ENCODE measurements at places on chromosomes 4 and X.

GRCh38 chr4:184472614-184473498 lies 1.5 kb downstream of the IRF2 start:
- peak; percentile 89 for DNase-seq

GRCh38 chrX:153439977-153440376 lies 5.9 kb downstream of the TREX2 start:
- no peak for DNase-seq

DNA sequence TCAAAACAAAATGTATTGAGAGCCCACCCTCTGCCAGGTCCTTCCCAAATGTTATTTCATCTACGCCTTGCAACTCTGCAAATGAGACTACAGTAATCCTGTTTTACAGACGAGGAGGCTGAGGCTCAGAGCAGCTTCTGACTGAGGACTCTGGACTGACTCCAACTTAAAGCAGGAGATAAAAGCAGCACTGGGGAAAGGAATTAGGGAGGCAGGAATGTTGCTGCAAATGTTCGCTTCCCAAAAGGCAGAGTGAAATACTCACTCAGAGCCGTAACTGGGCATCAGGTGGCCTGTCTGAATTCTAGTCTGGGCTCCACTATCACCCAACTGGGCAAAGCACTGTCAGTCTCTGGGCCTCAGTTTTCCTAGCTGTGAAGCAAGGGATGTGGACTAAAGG lies 94.7 kb upstream of the SRD5A3 start:
- DNase-seq = no peak

DNA sequence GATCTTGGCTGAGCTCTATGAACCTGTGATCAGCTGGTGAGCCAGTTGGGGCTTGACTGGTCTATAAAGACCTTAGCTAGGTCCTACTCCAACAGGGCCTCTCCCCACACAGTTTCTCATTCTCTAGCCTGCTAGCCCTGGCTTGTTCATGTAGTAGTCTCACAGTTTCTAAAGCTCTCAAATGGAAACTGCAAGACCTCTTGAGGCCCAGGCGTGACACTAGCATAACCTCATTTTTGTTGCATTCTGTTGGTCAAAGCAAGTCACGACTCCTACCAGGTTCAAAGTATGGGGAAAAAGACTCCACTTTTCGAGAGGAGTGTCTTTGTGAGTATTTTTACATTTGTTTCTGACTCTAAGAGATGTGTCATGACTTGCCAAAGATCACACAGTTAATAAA lies 50.9 kb downstream of the CEP44 start:
- DNase-seq = no peak

DNA sequence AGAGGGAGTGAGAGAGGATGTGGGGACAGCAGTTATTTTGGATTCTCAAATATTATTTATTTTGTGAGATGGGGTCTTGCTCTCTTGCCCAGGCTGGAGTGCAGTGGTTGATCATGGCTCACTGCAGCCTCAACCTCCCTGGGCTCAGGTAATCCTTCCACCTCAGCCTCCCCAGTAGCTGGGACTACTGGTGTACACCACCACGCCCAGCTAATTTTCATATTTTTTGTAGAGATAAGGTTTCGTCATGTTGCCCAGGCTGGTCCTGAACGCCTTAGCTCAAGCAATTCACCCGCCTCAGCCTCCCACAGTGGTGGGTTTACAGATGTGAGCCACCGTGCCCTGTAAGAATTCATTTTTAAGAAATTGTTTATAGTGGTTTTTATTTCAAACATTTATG lies 61.2 kb downstream of the FHDC1 start:
- DNase-seq = no peak

DNA sequence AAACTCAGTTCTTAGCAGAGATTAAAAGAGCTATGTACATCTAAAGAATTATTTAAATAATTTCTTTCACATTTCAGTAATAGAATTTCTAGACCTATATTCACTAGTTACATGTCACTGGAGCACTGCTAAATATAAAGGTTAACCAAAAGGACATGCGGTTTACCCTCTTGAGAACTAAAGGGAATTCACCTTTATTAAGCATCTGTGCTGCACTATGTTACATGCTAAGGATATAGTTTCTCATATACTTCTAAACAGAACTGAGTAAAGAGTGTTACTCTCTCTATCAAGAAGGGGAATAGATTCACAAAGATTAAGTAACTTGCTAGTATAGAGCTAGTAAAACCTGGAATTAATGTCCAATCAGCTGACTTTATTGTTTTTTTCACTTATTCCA lies 7.6 kb downstream of the SPIN3 start:
- DNase-seq = no peak

GRCh38 chrX:103464072-103464773 lies 55.1 kb downstream of the RAB40A start:
- peak; percentile 31 for DNase-seq

GRCh38 chr4:81498046-81498445 lies 26.3 kb upstream of the RASGEF1B start:
- DNase-seq = no peak

- DNase-seq = no peak
Observed at GRCh38 chr4:171017593-171017992, 795.6 kb upstream of the GALNTL6 start.

GRCh38 chr4:46196086-46196485 lies 72.2 kb upstream of the GABRG1 start:
- no peak for DNase-seq

DNA sequence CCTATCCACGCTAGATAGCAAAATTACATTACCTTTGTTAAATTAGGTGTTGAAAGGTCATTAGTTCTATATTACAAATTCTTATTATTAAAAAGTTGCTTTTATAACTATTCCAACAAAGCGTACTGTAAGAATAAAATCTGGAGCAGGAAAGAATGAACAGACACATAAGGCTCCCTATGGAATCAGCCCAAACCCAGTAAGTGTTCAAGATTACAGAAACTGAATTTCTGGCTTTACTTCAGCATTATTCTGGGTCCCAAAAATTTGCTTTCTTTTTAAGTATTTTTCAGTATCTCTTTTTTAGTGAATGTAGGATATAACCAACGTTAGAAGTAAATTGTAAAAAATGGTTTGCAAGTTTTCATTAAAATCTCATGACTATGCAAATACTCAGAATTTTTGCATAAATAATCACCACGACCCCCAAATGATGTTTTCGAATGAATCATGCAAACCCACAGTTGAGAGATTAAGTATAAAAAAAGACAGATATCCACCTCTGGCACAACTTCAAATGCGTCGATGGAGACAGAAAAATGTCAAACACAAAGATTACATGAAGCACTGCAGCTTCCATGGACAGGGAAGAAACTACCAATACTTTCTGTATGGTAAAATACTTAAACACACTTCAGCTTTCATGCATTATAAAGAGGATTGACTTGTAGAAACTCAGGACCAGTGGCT lies 238.5 kb downstream of the RASL11B start:
- no peak for DNase-seq

- no peak for DNase-seq
Observed at GRCh38 chrX:14032406-14032805, 2.7 kb upstream of the GEMIN8 start.

- DNase-seq = no peak
Observed at GRCh38 chr4:183873409-183874185, 31.5 kb upstream of the STOX2 start.

- no peak for DNase-seq
Observed at GRCh38 chr4:38071801-38072431, 111.7 kb downstream of the PTTG2 start.

DNA sequence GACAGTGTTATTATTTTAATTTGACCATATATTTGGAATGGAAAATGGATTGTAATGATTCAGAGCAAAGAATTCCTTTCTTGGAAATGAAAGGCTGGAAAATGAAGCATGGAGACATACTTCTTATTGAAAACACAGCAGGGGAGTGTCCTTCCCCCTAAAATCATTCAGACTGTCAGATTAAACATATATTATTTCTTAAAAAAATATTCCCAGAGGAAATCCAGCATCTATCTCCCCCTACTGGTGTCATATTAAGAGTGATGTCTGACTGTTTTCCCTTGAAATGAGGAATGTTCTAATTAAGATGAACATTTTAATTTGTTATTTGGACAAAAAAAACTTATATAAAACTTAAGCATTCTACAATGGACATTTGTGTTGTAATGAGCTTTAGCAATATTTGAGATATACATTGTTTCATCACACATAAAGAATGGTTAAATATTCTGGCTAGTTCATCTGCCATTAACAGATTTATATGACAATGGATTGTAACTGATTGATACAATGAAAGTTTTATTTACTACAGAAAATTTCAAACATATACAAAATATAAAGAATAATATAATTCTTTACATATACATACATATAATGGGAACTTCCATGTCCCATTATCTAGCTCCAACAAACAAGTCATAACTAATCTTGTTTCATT lies 264.6 kb downstream of the SPRY1 start:
- no peak for DNase-seq

DNA sequence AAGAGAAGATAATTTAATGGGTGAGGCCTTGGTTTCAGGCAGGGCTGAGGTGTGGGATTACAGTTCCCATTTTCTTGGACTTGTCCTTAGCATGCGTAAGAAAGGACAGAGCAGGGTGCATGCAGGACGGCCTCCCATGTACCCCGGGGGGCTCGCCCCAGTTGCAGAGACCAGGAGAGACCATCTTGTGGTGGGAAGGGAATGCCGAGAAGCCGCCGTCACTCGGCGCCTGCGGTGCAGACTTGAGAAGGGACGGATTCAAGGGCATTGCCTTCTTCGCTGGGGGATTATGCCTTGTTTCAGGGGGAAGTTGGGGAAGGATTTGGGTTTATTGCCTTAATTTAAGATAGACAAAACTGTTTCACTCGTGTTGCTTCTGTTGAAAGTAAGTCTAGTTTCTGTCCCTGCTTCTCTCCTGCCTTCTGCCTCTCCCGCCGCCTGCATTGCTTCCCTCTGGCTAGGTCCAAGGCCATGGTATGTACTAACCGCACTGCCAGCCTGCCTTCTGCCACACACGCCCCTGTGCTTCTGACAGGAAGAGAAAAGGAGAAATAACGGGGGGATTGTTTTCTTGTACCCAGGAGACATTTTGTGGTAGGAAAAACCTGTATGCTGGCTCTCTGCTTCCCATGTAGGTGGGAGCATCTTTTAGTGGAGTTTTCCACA lies 175.9 kb downstream of the DCLK2 start:
- no peak for DNase-seq

DNA sequence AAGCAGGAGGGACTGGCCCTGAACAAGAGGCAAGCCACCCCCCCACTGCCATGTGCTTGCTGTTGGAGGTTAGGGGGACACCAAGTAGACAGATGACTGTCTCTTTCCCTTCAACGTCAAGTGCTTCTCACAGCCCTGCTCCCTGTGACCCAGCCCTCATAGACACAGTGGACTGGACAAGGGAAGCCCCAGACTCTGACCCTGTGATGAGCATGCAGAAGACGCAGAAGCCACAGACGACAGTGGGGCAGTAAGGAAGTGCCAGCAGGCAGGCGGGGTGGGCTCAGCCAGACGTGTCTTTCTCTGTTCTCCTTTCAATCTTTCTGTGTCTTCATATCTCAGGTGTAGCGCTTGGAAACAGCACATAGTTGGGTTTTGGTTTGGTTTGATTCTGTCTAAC lies 2.4 kb upstream of the L1CAM start:
- DNase-seq = no peak

DNA sequence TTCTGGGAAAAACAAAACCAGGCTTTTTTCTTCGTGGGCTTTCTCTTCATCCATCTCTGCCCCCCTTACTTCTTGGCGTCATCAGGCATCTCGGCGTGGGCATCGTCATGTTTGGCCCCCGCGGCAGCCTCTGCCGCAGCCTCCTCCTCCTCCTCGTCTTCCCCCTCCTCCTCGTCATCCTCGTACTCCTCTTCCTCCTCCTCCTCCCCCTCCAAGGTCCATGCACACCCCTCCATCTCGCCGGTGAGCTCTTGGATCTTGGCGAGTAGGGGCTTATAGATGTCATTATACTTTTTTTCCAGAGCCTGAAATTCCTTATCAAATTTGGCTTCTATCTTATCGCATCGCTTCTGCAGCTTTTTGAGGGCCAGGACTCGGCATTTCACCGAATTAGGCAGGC lies 488 bp downstream of the NAP1L5 start:
- DNase-seq = no peak

GRCh38 chr4:113447769-113448168 lies 313.8 kb downstream of the CAMK2D start:
- no peak for DNase-seq

DNA sequence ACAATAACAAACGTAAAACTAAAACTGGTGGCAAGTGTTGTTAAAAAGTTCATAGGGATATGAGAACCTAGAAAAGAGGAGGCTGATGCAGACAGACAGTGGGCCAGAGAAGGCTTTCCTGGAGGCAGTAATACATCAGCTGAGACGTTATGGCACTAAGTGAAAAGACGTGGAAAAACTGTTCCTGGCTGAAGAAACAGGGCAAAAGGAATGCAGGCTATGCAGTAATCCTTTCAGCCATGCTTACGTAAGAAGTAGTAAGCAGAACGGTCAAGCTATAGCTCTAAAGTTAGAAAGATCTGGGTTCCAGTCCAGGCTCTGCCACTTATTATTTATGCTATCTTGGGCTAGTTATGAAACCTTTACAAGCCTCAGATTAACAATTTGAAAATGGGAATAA lies 6.4 kb downstream of the LAMTOR3 start:
- no peak for DNase-seq

DNA sequence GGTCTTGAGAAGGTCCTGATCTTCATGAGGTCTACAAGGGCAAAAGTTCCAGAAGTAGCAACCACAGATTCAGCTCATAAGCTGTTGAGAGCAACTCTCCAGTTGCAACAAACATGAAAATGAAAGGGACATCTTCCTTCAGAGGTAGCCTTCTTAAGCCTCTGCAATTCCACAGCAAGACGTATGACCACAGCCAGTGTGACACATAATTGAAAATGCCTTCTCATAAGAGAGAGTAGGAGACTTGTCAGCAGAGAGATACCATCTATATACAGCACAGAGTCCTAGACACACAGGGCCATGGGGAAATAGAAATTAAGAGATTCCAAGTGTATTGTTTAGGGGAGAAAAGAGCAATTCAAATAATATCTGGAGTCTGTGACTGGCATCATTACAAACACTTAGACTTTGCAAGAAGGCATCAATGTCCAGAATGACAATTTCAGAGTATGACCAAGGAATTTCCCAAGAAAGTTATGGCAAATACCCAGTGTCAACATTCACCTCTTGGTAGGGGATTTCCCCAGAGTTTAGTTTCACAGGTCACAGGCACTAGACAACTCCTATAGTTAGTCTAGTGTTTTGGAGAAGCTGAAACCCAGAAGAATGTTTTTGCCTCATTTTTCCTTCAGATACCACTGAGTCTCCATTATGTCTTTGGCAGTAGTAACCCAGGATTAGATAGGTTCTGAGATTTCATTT lies 340.3 kb downstream of the ZNF674 start:
- no peak for DNase-seq

GRCh38 chr4:118739022-118739713 lies 54.0 kb downstream of the METTL14 start:
- no peak for DNase-seq

Measured in right kidney (tissue), 9 donors.